NCI-H82 (cell line): ENCODE measurements at places on chromosomes 7 and 10.

DNA sequence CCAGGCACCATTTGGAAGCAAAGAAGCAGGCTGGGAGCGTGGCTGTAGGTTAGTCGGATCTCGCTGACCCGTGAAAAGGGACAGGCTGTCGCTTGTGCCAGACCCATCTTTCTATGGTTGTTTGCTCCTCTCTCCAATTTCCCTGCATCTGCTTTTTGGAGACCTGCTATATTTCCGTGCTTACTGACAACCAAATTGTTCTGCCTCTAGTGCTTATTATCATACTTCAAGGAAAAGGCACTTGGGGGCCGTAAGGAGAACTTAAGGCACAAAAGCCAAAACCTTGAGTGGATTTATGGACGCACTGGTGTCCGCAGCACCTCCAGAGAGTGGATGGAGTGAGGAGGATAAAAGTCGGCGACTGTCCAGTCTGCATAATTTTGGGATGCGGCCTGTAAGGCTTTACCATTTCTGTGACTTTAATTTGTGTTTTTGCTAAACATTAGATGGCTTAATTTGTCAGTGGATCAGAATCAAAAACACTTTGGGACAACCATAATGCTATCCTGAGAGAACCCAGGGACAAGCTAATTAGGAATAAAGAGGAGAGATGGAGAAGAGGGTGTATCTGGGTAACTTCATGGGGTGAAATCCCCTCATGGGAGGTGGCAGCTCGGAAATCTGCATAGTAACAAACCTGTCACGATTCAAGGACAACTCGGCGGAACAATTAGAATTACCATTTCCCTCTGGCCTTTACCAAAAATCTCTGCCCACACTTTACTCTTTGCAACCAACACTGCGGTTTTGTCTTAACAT is 206.7 kb downstream of the HDAC9 start:
- DNase-seq: no peak

- DNase-seq: peak; percentile 47
Measured at GRCh38 chr7:18693406-18693805, 197.9 kb downstream of the HDAC9 start.

- DNase-seq: no peak
Measured at GRCh38 chr7:112156412-112156811, 49.8 kb downstream of the DOCK4 start.

DNA sequence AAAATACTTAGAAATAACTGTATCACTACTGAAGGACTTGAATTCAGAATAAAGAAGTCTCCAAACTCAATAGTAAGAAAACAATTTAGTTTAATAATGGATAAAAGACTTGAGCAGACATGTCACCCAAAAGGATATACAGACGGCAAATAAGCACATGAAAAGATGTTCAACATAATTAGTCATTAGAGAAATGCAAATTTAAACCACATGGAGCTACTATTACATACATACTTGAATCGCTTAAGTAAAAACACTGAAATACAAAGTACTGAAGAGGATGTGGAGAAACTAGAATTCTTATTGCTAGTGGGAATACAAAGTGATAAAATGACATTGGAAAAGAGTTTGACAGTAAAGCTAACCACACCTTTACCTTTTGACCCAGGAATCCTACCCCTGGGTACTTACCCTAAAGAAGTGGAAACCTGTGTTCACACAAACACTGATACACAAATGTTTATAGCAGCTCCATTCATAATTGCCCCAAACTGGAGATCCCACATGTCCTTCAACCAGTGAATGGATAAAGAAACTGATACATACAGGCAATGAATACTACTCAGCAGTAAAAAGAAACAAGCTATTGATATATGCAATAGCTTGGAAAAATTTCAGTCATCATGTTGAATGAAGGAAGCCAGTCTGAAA is 54.3 kb upstream of the NFKB2 start:
- no peak for DNase-seq

GRCh38 chr7:48427671-48428070 is 256.4 kb downstream of the ABCA13 start:
- no peak for DNase-seq

- no peak for DNase-seq
Measured at GRCh38 chr10:99975106-99975829, 34.5 kb downstream of the DNMBP start.

- no peak for DNase-seq
Measured at GRCh38 chr10:103727546-103727963, 127.8 kb downstream of the SH3PXD2A start.
